ENCODE measurements at places on chromosomes 3 and 15. TPM values are rescaled to one million over a fixed set of nuclear protein-coding genes. Genes with fewer than 3 reads are reported as not detected.

The CCK gene
- total RNA-seq: 0.14 TPM

The KCNMB3 gene
- 1.1 TPM for total RNA-seq

The CLRN1 gene
- total RNA-seq: not detected

The CPNE9 gene
- total RNA-seq: not detected

The SPINK8 gene
- not detected for total RNA-seq
